ENCODE measurements at places on chromosomes 5 and 9.

DNA sequence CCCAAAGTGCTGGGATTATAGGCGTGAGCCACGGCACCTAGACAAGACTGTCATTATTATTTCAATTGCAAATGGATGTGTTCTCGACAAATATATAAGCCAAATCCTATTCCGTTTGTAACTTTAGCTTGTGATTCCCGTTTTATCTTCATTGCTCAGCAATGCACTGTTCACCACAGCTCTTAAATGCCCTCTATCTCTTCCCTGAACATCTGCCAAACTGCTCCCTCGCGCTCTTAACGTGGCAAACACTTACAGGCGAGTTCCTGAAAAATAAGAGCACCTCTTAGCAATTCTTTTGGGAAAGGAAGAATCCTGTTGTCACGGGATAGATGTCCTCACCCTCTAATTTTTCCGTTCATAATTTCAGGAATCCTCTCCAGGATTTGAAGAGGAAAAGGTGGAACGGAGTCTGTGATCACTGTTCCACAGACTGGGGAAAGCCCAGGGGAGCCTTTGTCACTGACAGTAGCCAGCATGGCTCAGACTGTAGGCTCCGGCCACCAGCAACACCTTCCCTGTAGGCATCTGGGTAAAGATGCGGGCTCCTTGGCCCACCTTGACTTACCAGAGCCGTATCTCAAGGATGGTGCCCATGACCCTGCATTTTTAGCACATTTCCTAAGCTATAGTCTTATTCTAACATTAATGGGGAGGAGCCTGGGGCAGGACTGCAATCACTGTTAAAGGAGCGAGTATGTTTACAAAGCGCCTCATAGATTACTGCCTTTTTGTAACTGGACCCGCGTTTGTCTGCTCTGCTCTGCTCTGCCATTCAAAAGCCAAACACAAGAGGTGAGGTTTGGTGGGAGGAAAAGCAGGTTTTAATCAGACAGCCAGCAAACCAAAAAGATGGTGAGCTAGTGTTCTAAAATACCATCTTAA is 20.2 kb upstream of the GNPDA1 start:
- ATAC-seq = no peak

GRCh38 chr9:899440-900184 is 58.1 kb downstream of the DMRT1 start:
- no peak for ATAC-seq

DNA sequence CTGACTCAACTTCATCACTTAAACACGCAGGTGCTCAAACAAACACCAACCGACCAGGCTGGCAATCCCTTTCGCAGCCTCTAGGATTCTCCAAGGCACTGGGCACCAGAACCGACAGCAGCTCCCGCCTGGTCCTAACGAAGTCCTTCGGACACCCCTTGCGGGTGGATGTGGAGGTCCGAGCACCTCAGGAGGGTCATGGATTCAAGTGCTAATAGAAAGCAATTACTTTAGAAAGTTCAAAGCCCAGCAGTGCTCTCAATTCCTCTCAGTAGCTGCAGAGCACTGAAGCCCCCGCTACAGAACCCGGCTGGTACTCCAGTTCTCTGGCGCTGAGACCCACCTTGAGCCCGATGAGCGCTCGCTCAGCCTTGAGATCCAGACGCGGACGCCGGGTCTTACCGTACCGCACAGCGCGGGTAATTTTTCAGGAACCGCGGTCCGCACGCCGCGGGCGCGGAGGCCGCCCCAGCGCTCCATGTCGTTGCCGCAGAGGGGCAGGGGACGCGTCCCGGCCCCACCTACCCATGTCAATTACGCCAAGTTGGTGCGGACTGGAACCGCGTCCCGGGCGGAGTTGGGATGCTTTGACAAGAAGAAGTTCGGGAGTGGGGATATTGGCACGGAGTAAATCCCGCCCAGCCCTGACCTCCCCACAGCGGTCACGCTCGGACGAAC is 638 bp downstream of the MARCHF3 start:
- peak; percentile 33 for ATAC-seq

DNA sequence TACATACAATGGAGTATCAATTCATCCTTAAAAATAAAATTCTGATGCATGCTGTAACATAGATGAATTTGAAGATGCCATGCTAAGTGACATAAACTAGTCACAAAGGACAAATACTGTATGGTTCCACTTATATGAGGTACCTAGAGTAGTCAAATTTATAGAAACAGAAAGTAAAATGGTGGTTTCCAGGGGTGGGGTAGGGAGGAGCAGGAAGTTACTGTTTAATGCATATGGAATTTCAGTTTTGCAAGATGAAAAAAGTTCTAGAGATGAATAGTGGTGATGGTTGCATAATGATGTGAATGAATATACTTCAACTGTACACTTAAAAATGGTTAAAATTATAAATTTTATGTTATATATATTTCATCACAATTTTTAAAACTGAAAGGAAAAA is 57.3 kb upstream of the FNIP1 start:
- ATAC-seq = peak; percentile 51

- ATAC-seq = peak; percentile 84
Measured at GRCh38 chr5:131466171-131466766, 168.8 kb downstream of the RAPGEF6 start.

DNA sequence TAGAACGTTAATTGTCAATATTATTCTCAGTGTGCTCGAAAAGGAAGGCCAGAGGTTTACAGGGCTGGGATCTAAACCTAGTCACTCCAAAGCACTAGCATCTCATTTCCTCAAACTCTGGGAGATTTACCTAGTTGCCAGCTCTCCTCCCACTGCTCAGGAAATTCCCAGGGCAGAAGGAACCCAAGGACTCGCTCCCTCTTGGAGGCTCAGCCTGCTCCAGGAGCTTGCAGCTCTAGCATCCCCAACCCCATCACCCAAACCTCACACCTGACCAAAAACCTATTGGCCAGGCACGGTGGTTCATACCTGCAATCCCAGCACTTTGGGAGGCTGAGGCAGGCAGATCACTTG is 26.0 kb downstream of the SERINC5 start:
- no peak for ATAC-seq

DNA sequence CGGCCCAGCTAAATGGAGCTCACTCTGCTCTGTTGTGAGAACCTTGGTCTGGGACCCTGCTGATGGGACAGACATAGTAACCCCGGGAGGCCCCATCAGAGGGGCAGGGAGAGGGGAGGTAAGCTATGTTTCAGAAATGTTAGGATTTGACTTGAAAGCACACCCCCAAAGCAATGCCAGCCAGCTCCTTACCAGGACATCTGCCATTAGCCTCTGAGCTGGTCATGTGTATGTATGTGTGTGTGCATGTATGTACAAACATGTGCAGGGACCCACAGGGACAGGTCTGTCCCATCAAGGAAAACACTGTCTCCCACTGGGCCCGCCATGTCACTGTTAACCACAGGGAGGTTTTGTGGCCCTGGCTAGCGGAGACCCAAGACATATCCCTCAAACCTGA is 14.5 kb downstream of the SLC22A4 start:
- no peak for ATAC-seq

DNA sequence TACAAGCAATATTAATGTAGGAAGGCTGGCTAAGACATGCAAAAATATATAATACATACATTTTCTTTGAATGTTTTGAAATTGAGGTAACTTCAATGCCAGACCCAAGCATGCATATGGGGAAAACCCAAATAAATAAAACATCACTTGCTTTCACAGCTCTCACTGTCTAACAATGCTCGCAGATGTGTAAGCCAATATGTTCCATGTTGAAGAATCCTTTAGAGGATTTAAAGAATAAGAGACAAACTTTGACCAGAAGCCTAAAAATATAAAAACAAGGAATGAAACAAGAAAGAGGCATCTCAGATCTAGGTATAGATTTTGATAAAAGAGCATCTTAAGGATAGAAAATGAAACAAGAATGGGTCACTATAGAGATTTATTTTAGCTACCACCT is 354.2 kb downstream of the CDH10 start:
- no peak for ATAC-seq

GRCh38 chr5:38724301-38725030 is 121.3 kb upstream of the OSMR start:
- no peak for ATAC-seq

GRCh38 chr9:95495961-95496360 is 20.8 kb downstream of the PTCH1 start:
- ATAC-seq = no peak

GRCh38 chr5:171155621-171156020 is 153.4 kb upstream of the TLX3 start:
- no peak for ATAC-seq

DNA sequence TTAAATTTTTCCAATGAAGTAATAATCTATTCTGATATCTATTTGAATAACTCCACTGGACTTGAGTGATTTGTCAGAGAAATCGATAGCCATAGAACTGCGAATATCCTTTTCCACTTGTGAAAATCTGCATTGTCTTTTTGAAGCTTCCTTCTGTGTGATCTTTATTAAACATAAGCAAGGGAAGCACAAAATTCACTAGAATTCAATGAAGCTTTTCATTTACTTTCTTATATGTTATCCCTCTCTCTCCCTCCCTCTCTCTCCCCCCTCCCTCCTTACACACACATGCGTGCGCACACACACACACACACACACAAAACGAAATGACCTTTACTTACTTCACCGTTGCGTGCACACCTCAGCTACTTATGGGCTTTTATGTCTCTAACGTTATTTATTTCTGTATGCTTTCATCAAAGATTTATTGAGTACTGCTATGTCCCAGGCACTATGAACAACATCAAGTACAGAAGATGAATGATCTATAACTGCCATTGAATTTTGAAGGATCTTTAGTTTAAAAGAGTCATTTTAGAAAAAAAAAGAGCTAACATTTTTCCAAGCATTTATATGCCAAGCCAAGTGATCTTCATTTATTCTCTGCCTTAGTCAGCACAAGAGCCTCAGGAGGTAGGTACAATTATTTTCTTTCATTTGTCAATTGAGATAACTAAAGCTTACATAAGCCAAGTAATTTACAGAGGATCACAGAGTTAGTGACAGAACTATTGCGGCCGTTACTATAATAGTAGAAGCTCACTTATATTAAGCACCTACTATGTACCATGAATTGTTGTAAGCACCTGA is 32.8 kb upstream of the CCNG1 start:
- ATAC-seq = no peak

DNA sequence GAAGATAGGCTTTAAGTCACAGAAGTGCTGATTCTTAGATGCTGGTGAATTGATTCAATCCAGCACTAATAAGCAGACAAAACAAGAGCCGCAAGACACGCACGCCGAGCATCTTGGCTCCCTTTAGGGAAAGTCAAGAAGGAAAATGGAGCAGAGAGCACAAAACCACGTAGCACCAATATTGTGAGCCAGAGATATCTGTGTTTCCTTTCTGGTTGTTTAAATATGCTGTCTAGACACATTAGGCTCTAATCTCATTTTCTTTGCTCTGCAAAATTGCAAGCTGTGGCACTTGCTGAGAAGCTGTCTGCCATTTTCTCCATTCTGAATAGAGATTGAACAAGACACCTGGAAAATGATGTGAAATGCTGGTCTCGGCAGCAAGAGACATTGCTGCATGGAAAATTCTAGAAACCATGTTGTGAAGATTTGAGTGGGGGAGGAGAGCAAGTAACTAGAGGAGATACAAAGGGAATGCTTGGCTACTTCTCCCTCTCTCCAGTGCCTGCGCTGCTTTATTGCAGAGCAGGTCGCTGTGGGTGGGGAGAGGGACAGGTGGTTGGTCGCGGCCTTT is 336.3 kb downstream of the MED10 start:
- ATAC-seq = no peak

DNA sequence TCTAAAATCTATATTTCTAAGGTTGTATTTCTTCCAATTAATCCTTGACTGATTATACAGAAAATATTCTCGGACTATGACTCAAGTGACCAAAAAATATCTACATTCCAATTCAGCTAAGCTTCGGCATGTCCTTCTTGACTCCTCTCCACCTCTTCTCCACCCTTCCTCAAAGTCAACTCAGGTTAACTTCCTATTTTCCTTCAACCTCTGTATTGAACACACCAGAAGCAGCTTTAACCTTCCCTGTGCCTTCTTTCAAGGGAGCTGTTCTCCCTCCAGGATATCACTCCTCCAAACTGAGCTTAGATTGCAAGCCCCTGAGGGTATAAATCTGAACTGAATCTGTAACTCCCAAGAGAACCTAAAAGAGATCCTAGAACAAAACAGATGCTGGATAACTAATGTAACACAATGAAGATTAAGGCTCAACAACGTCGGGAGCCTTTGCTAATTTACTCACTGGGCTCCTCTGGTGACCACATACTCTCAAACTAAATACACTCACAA is 1.1 kb downstream of the SLCO4C1 start:
- no peak for ATAC-seq

DNA sequence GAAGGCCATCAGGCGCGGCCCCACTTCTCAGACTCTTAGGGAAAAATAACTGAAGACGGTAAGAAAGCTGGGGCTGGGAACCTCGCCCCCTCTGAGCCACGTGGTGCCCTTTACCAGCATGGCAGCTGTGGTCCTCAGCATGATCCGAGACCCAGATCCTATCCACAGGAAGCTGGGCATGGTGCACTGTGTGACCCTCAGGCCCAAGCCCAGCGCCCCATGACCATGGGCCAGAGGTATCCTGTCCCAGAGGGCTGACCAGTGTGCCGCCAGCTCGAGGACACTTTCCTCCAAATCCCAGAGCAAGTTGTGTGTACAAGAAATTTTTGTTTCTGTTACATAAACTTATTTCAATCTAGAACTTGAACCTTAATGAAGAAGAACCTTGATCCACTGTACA is 28.1 kb downstream of the TERT start:
- ATAC-seq = no peak

GRCh38 chr9:21684831-21685362 is 117.5 kb upstream of the MTAP start:
- peak; percentile 62 for ATAC-seq

GRCh38 chr5:141958113-141958512 is at the start of gene PCDH12:
PCDH12 (minus strand) TSS chr5:141958202; CDS start chr5:141957851, 351 bp downstream.
- no peak for ATAC-seq
